Esophagus squamous epithelium (tissue), 5 donors: ENCODE measurements at places on chromosomes 13 and 19.

- no peak for DNase-seq
Measured at GRCh38 chr19:49431330-49431749, 6.2 kb downstream of the GFY start.

GRCh38 chr13:46698014-46698413 lies 98.9 kb downstream of the ESD start:
- no peak for DNase-seq

DNA sequence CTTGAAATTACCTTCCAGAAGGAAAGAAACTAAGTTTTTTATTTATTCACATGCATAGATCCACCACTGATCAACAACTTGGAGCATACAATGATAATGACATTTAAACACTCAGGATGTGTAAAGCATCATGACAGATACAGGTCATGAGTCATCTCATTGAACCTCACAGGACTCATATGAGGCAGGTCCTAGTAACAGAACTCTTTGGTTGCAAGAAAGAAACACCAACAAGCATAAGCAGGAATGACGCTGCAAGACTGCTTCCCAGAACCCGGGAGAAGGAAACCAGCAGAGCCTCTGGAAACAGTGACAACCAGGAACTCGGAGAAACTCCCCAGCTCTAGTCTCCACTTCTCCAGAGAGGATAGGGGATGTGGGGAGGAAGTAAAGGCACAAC lies 60.8 kb upstream of the IPO5 start:
- DNase-seq = no peak

DNA sequence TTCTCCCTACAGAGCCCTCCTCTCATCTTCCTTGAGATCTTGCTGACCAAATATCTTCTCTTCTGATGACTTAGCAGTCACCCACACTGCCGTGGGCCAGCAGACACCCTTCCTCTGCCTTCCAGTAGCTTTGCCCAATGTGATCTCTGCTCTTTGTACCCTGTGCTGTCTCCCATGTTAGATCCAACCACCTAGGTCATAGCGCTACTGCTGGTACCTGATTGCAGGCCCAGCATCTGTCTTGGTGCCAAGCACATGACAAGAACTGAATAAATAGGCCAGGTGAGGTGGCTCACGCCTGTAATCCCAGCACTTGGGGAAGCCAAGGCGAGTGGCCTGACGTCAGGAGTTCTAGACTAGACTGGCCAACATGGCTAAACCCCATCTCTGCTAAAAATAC lies 149.7 kb downstream of the TM9SF2 start:
- no peak for DNase-seq

- no peak for DNase-seq
Measured at GRCh38 chr13:88908961-88909441, 1237.8 kb downstream of the SLITRK5 start.

- DNase-seq = no peak
Measured at GRCh38 chr19:11881151-11881800, 6.3 kb upstream of the ZNF69 start.

GRCh38 chr19:34481861-34482379 lies 362 bp downstream of the WTIP start:
- no peak for DNase-seq

DNA sequence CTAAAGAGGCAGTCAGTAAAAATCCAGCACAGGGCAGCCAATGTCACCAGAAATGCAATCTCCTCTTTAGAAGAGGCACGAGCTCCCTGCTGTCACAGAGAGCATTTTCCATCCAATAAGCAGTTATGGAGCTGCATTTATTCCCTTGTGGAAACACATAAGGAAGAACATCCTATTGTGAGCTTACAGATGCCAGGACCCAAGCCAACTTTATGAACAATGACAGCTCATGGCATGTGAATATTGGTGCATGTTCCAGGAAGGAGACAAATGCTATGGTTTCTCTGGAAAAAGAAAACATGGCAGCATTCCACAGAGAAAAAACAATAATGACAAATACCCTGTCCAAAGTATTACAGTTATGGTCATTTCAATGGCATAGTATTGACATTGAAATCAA lies 955.6 kb downstream of the UQCRFS1 start:
- no peak for DNase-seq

- DNase-seq = no peak
Measured at GRCh38 chr13:61370520-61370919, 45.1 kb downstream of the PCDH20 start.

DNA sequence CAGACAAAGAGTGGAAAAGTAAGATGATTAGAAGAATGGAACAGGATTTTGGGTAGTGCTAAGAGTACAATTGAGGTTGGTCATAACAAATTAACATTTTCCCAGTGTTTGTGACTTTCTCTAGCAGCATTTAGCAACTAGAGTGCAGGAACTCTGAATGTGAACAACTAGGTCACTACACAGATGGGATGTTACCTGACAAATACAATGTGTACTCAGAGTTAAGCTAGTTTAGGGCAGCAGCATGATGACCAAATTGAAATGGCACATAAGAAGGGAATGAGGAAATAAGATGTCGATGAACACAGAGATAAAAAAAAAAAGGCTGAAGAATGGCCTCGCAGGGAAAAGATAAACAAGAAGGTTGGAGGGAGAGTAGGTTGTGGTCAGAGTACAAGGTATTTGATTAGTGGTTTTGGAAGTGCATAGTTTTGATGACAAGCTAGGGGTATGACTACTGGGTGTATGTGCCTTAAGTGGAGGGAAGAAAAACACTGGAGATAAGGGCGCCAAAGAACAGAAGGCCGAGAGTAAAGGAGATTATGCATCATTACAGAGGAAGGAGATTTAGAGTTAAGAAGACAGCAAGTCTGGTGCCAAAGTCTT lies 381.1 kb downstream of the FGF14 start:
- DNase-seq = no peak

- peak; percentile 59 for DNase-seq
Measured at GRCh38 chr19:11505504-11506100, at the start of gene ZNF653. Gene ZNF653 (minus strand): TSS chr19:11505839. CDS start chr19:11505786, 53 bp downstream.

DNA sequence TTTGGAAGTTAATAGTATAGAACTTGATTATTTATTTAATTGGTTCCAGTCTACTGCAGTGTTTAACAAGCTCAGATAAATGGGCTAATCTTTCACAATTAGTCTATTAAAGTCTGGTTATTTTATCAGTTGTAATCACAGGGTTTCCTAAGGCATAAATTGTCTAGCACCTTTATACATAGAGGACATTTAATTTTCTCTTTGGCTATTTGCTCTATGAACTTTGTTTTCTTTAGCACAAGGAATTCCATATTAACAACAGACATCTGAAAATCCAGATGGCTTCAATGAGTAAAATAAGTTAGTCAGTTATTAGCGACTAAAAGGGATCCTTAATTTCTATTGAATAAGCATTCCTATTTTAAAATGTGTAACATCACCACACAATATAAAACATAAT lies 1350.8 kb upstream of the SLC10A2 start:
- no peak for DNase-seq

DNA sequence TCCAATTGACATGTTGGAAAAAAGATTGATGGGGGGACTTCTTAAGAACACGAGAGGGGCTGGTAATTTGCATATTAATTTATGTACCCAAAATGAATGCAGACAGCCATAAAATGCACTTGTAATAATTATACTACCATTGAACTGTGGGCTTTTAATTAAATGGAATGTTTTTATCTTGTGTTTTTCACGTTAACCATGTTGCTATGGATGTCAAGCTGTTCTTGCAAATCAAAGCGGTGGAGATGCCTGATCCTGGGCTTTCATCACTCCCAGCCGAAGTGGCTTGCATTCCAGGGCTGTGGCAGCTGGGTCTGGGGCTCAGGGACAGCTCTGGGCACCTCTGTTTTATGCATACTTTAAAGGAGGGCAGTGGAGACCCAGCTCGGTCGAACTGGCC lies 179.4 kb upstream of the TMTC4 start:
- no peak for DNase-seq

GRCh38 chr19:18809149-18809868 lies 18.2 kb upstream of the COMP start:
- DNase-seq = no peak

DNA sequence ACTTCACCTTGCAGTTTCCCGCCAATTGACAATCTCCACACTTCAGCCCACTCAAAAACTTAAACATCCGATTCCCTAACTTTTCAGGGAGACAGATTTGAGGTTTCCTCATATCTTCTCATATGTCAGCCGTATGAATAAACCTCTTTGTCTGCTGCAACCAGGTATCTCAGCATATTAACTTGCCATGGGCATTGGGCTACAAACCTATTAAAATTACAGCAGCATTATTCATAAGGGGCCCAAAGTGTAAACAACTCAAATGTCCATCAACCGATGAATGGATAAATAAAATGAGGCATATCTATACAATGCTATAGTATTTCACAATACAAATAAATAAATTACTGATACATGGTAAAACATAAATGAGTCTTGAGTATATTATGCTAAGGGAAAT lies 179.4 kb upstream of the ATXN8OS start:
- no peak for DNase-seq

- no peak for DNase-seq
Measured at GRCh38 chr13:19581675-19582074, 20.3 kb upstream of the TPTE2 start.

- no peak for DNase-seq
Measured at GRCh38 chr13:43095771-43096719, 72.7 kb downstream of the DNAJC15 start.

DNA sequence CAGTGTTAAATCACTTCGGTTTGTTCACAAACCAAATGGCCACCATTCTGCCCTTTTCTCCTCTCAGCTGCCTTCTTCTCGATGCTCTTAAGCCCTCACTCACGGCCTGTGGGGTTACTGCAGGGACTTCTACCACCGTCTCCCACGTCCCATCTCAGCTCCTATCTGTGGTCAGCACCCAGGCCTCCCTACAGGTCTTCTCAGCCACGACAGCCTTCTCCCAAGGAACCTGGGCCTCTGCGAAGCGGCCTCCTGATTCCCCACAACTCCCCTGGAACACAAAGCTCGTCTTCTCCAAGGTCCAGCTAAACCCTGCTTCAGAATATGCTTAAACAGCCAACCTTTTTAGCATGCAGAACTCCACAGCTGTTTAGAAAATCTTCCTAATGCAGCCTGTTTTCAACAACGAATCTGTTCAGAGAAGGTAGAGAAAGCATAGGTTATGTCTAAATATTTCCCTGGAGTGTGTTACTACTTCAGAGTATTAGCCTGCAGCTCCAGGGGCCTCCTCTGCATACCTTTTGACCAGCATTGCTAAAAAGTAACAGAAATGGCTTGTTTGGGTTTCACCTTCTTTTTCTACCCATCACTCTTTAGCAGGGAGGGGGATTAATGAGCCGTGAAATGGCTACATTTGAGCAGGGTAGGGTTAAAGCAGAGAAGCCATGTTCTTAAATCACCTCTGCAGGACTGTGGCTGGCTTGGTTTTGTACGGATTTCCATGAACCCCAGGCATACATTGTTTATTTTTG lies 104.0 kb downstream of the COL4A2 start:
- DNase-seq = no peak

DNA sequence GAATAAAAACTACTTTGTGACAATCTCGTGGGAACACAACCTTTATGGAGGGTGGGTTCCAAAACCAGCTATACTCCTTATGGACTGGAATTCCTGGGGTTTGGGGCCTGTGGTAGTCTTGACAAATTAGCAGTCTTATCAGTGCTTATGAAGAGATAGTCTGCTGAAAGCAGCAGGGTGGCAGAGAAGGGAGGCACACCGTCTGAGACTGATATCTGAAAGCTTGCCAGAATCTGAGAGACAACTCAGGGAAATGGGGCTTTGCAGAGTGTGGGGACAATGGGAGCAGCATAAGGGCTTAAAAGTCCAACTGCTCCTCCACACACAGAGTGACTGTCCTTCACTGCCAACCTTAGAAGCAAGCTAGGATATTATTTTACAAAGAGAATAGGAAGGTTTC lies 95.9 kb downstream of the UGGT2 start:
- no peak for DNase-seq

GRCh38 chr13:108595436-108596274 lies 33.8 kb upstream of the MYO16 start:
- DNase-seq = no peak

DNA sequence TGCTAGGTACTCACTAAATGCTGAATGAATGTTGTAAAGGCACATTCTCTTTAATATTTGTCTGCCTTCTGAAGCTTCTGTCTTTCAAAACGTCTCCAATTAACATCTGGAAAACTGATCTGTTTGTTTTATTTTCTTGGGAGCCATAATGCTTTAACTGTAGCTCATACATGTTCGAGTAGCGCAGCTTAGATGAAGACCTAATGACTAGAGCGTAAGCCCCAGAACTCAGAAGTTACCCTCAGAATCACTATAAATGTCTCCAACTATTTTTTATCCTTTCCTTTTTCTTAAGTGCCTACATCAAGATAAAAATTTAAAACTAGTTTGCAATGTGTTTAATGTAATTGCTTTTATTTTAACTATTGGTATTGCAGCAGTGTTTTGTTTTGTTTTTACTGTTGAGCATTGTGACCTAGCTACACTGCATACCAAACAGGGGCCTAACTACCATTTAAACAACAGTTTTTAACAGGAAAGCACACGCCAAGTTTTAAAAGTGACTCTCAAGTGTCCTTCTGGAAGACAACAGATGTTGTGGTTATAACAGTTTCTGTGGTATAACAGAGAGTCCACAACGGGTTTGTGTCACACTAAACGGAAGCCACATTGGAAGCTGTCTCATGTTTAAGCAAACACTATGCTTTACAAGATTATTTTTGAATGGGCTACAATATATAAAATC lies 42.0 kb downstream of the MRPL57 start:
- no peak for DNase-seq

- no peak for DNase-seq
Measured at GRCh38 chr19:17484520-17485185, 14.3 kb downstream of the SLC27A1 start.

DNA sequence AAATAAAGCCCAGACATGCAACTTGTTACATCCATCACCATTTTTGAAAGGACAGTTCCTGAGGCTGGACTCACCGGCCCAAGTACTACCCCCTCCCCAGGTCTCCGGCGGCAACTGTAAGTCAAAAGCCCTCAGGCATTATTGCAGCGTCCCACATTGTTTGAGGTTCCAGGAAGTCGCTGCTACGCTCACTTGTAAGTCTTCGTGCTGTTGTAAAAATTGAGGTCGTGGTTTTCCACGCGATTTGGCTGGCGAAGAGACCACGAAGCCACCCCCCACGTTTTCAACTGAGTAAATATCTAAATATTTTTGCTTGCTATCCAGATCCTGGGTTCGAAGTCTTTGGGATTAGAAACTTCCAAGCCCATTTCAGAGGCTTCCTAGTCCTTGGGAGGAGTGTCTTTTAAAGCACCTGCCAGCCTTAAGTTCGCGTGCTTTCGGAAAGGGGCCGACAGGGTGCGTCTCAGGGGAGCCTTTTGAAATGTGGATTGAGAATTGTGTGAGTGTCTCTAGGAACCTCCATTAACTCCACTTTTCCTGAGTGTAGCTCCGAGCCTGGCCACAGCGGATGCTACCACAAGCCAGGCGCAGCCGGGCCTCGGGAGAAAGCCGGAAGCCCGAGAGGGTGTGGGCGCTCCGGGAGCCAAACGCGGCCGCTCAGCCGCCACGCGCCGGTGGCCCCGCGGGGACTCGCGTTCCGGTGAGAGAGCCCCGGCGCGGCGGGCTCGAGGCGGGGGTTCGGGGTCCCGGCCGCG lies 434 bp upstream of the FNDC3A start:
- DNase-seq = no peak

DNA sequence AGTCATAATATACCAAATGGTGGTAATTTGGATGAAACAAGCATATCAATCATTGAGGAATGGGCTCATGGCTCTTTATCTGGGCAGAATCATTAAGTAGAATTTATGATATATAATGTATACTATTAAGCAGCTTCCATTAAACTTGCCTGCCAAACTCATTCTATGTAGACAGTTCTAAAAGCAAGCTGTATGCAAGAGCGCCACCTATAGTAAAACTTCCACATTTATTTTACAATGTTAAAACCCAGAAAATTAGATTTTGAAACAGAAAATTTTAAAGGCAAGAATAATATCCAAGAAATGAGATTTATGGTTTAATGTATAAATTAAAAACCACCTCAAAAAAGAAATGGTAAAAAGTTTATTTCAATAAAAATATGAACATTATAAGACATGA lies 161.5 kb downstream of the MZT1 start:
- no peak for DNase-seq
